ENCODE measurements at places on chromosomes 7 and 10.

GRCh38 chr7:70787286-70787685 lies 344.7 kb upstream of the GALNT17 start:
- DNase-seq: no peak

DNA sequence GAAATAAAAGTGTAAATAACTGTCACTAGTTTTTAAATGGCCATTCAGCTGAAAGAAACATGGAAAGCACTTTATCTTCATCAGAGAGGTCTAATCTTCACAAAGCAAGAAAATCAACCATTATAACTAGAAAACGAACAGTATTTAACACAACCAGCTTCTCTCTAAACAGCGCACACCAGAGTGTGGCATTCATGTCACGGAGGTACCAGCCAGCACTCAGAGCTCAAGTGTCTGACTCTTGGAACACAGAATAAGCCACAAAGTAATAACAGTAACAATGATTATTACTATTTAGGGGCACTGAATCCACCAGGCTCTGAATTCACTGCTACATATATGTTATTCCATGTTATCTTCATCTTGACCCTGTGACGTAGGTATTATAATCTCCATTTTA lies 60.1 kb downstream of the IFIT5 start:
- DNase-seq: no peak

GRCh38 chr7:100384628-100385294 lies 11.5 kb downstream of the PILRA start:
- no peak for DNase-seq

- no peak for DNase-seq
Measured at GRCh38 chr10:29212597-29212996, 76.3 kb upstream of the LYZL1 start.

DNA sequence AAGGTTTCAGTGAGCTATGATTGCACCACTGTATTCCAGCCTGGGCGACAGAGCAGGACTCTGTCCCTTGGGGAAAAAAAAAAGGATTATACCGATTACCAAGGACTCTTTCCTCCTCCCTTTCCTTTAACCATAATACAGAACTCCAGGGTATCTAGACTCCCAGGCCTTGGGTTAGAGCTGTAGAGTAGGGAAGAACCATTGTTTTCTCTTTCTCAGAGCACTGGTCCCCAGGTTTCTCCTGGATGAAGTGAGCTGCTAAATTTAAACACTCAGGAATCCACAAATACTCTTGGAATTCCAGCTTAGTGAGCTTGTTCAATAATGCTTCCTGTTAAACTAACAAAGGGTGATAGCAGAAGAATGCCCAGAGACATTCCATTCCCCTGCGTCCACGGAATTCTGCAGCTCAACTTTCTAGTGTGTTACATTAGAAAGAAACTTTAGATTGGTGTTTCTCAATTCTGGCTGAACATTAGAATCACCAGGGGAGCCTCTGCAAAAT lies 14.6 kb upstream of the RPEL1 start:
- peak; percentile 84 for DNase-seq

DNA sequence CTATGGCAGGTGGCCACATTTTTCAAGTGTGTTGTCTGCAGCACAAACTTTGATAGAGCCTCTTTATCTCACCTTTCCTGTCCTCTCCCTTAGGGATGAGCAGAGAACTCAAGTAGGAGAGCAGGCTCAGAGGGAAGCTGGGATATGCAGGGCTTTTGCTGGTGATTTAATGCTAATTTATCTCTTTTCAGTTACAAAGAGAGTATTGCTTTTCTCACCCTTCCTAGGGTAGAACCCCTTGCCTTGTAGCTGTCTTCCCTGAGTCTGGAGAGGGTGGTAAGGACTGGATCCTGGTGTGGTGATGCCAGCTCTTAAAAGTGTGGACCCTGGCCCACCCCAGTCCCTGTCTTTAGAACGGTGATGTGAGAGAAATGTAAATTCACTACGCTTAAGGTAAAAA lies 1061.4 kb downstream of the TYW1 start:
- no peak for DNase-seq

GRCh38 chr10:34593930-34594329 lies 221.2 kb downstream of the PARD3 start:
- no peak for DNase-seq

GRCh38 chr7:46682836-46683624 lies 762.0 kb upstream of the IGFBP3 start:
- peak; percentile 27 for DNase-seq

- no peak for DNase-seq
Measured at GRCh38 chr10:17062955-17063484, 66.6 kb downstream of the CUBN start.

GRCh38 chr10:84341983-84342382 lies 13.6 kb downstream of the CCSER2 start:
- DNase-seq: no peak

DNA sequence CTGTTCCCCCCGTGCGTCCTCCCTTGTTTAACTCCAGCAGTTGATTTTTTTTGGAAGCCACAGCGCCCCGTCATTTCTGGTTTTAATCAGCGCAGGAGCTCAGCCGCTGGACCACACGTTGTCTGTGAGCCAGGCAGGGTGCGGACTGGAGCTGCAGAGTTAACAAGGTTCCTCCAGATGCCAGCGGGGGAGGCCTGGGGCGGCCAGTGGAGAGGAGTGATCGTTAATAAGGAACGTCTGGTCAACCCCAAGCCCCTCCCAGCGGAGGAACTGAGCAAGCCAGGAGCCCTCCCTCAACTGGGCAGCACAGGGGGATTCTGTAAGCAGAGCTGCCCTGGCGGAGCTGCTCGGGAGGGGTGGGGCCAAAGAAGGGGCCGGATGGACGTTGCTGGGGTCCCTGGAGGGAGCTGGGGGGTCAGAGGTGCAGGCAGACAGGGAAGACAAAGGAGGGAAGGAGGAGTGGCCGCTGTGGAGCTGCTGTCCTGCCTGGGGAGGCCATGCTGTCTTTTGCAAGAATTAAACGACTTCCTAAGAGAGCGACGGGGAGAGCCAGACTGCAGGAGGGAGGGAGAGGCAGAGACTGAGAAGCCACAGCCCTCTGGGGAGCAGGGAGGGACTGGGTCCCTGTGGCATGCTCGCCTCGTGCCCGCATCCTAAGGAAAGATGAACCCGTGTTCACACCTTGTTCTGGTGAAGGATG lies 537.1 kb upstream of the FOXK1 start:
- DNase-seq: no peak

- no peak for DNase-seq
Measured at GRCh38 chr7:18550574-18550973, 55.0 kb downstream of the HDAC9 start.

DNA sequence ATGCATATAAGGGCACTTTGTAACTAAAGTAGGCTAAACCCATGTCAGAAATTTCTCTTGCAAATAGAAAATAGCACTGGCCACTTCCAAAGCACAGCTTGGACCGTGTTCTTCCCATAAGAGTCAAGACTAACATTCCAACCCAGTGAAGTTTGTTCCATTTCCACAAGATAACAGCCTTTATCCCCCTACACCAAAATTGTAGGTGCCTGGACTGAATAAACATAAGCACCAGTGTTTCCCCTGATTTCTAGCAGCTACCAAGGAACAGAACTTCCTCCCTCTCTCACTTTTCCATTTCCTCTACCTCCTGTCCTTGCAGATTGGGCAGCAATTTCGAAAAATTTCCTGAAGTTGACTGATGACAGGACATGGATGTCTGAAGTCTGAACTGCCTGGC lies 219.7 kb downstream of the CREB5 start:
- DNase-seq: no peak

DNA sequence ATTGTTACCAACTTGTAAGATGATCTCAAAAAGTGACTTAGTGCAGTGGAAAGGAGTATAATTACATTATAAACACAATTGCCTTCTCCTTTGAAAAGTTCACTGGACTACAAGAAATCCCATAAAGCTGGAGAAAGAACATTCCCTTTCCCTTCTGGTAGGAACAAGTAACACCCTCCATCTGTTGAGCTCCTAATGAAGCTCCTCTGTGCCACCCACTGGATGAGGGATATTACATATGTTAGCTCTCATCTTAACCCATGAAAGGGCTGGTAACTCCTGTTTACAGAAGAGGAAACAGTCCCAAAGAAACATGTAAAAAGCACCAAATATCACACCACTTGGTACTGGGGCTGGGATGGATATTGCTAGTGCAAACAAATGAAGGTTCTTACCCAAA lies 8.1 kb downstream of the PGAM1 start:
- no peak for DNase-seq

- DNase-seq: no peak
Measured at GRCh38 chr7:102287111-102287980, 678 bp downstream of the SH2B2 start.

- DNase-seq: no peak
Measured at GRCh38 chr7:82382276-82382675, 61.3 kb downstream of the CACNA2D1 start.

DNA sequence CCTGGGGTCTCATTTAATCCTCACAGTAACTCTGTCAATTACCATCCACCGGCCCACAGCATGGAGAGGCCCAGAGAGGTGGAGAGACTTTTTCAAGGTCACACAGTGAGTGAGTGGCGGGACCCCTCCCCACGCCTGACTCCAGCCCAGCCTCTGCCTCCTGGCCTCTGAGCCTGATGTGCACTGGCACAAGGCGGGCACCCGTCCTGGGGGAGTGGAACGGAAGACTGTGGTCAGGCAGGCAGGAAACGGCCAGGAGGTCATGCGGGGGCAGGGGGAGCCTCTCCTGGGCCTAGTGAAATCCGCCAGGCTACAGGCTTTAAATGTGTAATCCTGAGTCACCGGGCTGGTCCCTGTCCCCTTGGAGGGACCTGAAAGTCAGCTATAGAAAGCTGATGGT lies 32.2 kb downstream of the ZCCHC24 start:
- DNase-seq: no peak

DNA sequence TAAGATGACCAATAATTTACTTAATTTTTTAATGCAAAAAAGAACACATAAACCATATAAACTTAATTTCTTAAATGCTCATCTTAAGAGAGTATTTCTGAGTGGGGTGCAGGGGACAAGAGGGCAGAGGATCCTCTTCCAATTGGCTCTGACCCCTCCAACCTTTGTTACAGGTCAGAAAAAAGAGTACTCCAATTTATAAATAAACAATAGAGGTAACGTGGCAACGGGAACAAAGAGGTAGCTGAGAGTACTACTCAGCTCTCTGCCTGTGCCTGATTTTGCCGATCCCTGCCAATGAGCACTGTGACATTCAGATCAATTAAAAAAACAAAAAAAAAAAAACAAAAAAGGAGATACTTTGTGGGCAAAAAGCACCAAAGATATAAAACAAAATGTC lies 307.9 kb downstream of the PARD3 start:
- no peak for DNase-seq

- no peak for DNase-seq
Measured at GRCh38 chr10:30057894-30058556, 1.4 kb downstream of the JCAD start.

DNA sequence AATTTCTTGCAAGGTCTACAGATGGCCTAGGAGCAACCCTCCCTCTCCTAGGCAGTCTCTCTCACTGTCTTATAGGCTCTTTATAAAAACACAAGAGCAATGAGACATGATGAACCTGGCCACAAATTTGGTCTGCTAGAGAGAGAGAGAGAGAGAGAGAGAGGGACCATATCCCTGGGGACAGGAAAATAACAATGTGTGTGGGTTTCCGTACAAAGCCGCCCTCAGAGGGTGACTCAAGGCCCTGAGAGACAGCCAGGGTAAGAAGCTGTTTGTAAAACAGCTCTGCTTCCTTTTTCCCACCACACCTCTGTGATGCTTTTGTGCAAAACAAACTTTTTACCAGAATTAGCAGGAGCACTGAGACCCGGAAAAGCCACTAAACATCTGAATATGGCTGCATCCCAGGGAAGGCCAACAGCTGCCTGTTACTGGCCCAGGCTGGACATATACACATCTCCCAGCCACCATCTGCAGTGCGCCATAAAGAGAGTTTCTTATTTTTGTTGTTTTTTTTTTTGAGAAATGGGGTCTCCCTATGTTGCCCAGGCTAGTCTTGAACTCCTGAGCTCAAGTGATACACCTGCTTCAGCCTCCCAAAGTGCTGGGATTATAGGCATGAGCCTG lies 18.4 kb downstream of the GIMAP5 start:
- no peak for DNase-seq

DNA sequence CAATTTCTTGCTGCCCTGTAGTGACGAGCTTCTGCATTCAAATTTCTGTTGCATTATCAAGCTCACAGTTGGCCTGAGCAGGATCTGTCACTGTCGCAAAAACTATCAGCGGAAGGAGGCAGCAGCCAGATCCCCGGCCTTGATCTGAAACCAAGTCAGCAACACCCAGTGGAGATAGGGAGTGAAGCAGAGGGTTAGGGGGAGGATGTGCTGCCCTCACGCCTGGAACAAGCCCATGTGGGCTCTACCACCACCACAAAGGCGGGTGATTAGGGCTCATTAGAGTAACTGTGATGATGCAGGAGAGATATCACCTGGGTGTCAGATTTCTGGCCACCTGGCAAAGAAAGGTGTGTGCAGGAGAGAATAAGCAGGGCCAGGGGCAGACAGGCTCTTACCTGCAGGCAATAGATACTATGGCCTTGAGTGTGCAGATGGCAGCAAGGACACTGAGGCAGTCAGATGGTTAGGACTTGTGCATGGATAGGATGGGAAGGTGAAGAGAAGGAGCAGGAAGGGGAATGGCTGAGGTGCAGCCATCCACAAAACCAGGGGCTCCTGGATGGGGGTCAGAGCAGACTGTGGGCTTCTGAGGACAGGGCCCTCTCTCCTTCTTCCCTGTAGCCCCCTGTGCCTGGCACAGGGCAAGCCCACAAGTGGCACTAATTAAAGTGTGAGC lies 417.3 kb downstream of the RPS24 start:
- no peak for DNase-seq

DNA sequence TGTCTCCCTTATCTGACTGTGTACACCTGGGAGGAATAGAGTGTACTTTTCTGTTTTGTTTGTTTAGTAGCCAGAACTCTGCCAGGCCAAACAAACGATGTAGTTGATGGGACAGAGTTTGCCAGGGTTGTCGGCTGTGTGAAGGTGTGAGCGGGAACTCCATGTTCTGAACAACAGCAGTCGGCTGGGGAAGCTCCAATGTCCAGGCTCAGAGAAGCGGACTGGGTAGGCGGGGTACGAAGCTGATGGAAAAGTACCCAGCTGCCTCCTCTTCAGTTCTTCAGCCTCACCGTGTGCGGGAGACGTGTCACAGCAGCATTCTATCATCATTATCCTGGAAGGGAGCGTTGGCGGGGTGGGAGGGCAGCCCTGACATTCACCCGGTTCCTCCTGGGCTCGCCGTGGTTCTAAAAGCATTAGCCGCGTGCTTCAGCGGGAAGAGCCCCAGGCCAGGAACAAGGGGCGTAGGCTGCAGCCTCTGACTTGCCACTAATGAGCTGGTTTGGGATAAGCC lies 52.9 kb downstream of the PFKFB3 start:
- DNase-seq: no peak

All from AG09309 (cell line).